ENCODE measurements at places on chromosomes 1 and 21.

- DNase-seq, result no peak
Observed at GRCh38 chr1:50930193-50930592, 29.9 kb downstream of the FAF1 start.

GRCh38 chr1:11806307-11806936 is 431 bp downstream of the CLCN6 start:
- peak; percentile 16 for DNase-seq

GRCh38 chr1:29849991-29850757 is 613.9 kb downstream of the PTPRU start:
- DNase-seq, result no peak

DNA sequence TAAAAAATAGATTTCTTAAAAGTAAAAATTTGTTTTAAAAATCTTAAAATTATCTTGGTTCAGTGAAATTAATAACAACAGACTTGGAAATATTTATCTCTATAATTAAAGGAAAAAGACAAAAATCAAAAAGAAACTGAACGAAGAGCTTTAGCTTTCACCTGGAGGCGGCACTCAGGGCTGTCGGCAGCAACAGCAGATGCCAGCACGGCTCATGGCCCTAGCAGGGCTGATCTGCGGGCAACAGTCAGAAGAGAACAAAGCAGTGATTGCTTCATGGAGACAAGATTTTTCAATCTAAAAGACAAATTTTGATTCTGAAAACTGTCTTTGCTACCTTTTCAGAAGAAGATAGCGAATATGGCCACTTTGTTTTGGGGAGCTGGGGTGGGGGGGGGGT is 22.6 kb downstream of the UBE2G2 start:
- no peak for DNase-seq

GRCh38 chr1:210262167-210262896 is 29.7 kb downstream of the SERTAD4 start:
- peak; percentile 97 for DNase-seq

DNA sequence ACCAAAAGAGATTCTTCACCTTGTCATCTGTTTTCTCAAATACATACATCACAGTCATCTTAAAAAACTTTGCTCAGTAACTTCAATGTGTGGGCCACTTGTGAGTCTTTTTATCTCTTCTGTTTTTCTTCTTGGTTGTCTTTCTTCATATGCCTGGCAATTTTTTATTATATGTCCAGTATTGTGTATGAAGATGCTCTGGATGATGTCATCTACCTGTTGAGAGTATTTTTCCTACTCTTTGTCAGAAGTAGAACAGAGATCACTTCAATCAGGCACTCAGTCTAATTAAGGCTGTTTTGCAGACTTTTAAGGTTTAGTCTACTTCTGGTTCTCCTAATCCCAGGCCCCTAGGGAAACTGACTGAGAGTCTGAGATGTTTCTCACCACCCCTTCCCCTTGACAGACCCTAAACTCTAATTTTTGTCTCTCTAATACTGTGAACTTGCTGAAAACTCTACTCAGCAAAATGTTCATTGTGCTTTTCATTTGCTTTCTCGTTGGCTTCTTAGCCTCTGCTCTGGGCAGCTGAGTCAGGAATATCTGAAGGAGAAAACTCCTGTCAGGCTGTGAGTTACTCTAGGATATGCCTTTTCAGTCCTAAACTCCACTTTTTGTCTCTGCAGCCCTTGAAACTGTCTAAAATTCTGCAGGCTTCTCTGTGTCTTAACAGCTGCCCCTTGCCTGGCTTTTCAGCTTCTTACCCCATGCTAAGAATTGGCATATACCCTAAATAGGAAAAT is 33.0 kb upstream of the DNAJC6 start:
- DNase-seq, result no peak

DNA sequence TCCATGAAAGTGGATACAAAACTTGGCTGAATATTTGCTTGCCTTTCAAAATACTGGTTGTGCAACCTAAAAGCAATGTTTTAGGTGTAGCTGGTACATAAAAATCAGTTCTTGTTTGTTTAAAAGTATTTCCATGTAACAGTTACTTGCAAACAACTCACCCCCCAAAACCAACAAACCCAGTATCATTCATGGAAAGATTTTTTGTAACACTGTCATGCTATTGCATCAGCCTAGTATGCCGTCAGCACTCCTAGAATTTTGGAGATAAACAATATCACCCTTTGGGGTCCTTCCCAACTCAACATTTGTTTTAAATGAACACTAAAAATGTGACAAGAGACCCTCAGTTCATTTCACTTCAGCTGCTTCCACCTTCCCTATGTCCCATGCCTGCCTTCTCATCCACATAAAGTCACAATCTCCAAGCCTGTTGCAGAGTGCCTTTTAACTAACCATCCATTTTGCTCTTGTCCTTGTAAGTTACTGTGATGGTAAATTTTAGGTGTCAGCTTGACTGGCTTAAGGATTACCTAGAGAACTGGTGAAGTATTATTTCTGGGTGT is 425.3 kb downstream of the DUSP10 start:
- DNase-seq, result peak; percentile 19

- peak; percentile 14 for DNase-seq
Observed at GRCh38 chr1:226784081-226785049, 45.3 kb upstream of the ITPKB start.

- DNase-seq, result no peak
Observed at GRCh38 chr1:91948501-91949355, 473 bp upstream of the BRDT start.

GRCh38 chr1:199319341-199319740 is 680.5 kb downstream of the PTPRC start:
- peak; percentile 23 for DNase-seq

- DNase-seq, result no peak
Observed at GRCh38 chr21:36169470-36170128, 13.0 kb downstream of the DOP1B start.

- no peak for DNase-seq
Observed at GRCh38 chr1:200103966-200104583, 76.6 kb downstream of the NR5A2 start.

- no peak for DNase-seq
Observed at GRCh38 chr1:201312298-201312697, 29.0 kb downstream of the PKP1 start.

GRCh38 chr21:27582948-27583430 is 616.1 kb upstream of the ADAMTS5 start:
- DNase-seq, result peak; percentile 27

GRCh38 chr1:112675728-112676381 is 1.4 kb downstream of the MOV10 start:
- no peak for DNase-seq

DNA sequence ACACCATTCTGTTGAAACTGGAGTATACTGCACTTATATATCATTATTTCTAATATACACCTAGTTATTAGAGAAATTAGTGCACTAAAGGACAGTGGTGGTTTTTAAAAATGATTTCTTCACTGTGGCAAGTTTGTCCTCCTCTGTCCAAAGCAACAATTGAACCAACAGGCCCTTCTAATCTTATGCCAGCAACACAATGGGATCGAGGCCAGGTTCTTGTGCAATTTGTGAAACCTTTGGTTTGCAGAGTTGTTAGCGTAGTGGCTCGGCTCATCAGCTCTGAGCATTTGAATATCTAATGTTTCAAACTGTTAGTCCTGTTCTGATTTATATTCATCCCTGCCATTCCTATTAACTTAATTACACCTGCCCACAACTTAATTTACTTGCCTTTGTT is 9.9 kb upstream of the LRRC39 start:
- peak; percentile 67 for DNase-seq

GRCh38 chr1:99645699-99646531 is at the start of gene PALMD:
PALMD (plus strand) TSS chr1:99646113; CDS start chr1:99646318, 205 bp downstream.
- DNase-seq, result peak; percentile 17

- no peak for DNase-seq
Observed at GRCh38 chr1:26059906-26060305, 7.5 kb downstream of the TRIM63 start.

- DNase-seq, result no peak
Observed at GRCh38 chr1:24412408-24412807, 1.2 kb downstream of the STPG1 start.

DNA sequence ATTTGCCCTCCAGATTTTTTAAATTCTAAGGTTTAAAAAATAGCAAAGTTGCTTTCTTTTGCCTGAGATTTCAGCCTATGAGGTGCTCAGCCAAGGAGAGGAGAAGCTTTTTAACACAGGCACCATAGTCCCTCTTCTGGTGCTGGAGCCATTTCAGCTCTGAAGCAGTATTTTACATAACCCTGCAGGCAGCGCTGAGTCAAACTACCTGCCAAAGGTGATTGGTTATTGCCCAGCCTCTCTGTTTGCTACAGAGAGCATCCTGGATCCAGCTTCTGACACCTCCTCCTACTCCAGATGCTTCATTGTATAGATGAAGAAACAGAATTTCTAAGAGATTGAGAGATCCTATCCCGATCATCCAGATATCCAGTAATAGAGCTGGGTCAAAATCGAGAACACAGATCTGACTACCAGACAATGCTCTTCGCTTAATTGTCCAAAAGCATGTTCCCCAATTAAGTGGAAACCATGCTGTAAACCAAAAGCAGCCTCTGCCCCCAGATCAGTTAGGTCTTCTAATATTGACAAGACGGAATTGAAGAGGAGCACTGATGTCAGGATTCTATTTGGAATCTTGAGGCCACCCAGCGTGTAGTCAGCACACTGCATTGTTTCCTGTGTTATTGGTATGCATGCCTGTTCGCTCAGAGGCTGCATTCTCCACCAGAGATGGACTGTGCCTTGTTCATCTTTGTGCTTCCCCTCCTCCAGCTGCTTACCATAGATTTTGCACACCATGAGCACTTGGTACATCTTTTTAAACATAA is 22.1 kb downstream of the RGS8 start:
- no peak for DNase-seq

DNA sequence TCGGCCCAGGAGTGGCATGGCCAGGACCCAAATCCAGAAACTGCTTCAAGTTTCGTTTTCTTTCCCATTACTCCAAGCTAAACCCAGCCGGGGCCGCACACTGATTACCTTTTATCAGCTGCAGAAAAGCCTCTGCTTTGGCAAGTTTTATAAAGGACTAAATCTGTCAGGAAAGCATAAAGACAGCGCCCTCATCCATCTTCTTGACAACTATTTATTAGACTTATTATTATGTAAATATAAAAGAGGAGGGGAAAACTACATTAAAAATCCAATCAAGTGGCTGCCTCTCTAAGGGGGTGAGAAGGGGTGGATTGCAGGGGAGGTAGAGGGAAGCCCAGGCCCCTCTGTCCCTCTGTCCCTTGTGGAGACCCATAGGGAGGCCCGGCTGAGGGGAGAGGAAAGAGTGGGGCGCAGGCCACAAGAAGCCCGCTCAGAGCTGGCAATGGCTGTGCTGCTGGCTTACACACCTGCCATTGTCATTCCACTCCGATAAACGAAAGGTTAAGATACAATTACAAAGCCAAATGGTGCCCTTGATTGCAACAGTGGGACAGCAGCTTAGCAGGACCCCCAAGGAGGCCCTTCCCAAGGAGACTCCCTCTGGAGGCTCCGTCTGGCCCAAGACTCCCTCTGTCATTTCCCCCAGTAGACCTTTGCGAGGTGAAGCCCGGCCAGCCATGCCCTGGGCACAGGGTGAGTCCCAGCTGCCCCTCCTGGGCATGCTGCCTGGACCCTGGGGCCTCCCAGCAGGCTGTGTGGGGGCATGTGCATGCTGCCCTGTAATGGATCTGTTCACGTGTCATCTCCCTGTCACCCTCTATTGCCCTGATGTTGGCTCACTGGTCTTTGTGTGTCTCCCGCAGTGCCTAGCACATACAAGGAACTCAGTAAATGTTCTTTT is 45.4 kb downstream of the KCND3 start:
- no peak for DNase-seq

GRCh38 chr1:168348146-168348709 is 67.6 kb downstream of the TBX19 start:
- DNase-seq, result no peak

GRCh38 chr1:206517784-206518183 is 10.5 kb downstream of the RASSF5 start:
- no peak for DNase-seq

DNA sequence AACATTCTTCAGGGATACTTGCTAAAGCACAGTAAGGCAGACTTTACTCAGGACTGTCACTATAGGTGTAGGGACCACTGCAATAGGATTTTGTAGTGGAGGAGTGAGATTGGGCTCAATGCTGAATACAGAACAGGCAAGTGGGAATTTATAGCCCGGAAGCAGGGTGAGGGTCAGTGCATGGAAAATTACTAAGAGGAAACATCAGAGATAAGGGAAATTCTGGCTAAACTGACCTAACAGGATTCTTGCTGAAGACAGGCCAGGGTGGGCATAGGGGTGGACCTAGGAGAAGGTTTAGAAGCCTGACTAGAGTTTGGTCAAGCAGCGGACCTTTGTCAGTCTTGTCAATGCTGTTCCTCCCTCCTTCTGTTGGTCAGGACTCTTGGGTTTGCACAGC is 20.8 kb upstream of the ZNF362 start:
- no peak for DNase-seq

DNA sequence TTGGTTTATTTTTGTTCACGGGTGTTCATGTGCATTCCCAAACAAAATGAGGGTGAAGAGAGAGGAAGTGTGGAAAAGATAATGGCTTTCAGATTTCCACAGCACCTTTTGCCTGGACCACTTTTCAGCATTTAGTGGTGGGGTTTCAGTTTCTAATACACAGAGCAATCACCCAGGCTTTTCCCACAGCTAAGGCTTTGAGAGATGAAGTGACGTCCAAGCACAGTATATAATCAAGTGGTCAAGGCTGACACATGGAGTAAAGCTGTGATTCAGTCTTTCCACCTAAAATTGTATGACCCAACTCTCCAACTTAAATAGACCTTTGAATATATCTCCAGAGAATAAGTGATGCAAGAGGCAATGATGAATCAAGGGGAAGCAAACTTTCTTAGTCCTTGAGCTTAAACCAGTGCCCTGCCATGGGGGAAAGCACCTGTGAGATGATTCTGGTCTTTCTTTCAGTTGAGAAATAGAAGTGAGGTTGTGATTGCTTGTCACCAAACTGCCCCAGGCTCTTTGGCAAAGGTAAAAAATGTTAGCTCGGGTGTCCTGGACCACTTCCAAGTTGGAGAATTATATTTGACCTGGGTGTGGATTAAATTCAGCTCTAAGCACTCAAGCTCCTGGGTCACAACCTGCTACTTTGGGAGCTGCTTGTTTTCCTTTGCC is 2.4 kb upstream of the PIK3R3 start:
- peak; percentile 79 for DNase-seq

- DNase-seq, result no peak
Observed at GRCh38 chr21:44020551-44020950, 8.4 kb downstream of the TRAPPC10 start.

DNA sequence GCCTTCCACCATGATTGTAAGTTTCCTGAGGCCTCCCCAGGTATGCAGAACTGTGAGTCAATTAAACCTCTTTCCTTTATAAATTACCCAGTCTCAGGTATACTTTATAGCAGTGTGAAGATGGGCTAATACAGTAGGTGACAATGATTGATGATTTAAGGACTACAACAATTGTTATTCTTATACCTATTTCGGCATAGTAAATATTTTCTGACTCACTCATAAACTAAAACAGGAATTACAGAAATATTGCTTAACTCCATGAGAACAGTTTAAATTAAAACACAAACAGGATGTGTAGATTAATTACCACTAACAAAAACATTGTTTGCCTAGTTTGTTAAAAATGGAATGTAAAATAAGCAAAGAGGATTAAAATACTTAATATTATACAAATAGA is 839.9 kb downstream of the LTN1 start:
- no peak for DNase-seq

GRCh38 chr1:29809446-29810120 is 573.3 kb downstream of the PTPRU start:
- DNase-seq, result no peak
